ENCODE measurements at places on chromosomes 11 and 22.

GRCh38 chr11:19756675-19757475 lies 44.2 kb downstream of the NAV2 start:
- DNase-seq, result no peak

DNA sequence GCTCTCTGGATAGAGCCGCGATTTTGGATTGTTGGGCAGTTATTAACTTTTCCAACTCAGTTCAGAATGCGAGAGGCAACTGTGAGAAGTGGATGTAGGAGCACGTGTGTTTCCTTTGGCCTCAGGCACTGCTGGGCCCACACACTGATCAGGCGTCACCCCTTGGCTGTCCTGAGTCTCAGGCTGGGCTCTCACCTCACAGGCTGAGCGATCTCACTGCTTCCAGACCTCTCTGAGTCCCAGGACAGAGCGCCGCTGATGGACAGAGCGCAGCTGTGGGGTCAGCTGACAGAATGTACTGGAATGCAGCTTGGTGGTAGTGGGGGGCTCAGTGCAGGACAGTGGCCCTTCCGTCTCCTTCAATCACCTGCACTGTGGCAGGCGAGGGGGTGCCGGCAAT lies 516.2 kb downstream of the TBC1D22A start:
- no peak for DNase-seq

GRCh38 chr11:121435551-121436511 lies 16.3 kb upstream of the SORL1 start:
- no peak for DNase-seq

DNA sequence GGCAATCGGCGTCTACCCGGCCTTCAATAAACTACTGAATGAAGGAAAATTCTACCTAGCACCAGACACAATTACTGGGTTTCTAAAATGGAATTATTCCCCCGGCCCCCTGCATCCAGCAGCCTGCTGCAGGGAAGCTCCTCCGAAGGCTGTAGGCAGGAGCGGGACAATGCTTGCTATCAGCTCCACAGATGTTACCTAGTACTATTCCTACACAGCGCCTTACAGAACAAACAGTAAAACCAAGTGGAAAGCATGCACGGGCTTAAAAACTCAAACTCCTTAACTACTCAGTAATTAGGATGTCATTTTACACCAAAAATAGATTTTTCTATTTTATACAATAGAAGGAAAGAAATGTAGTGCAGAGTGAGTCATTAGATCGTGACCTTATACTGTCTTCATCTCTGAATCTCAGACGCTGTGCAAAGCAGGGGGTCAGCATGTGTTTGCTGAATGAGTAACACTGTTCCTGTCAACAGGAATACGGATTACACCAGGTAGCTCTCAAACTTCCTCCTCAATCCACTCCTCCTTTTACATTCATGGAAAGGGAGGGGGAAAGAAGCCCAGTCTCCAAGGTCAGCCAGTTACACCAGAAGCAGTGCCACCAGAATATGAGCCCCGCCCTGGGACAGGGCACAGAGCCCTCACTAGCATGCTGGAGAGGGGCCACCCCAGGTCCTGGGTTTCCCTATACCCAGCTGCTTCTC lies 74.9 kb downstream of the PACSIN2 start:
- DNase-seq, result no peak

GRCh38 chr11:28822576-28822975 lies 714.4 kb downstream of the METTL15 start:
- no peak for DNase-seq

DNA sequence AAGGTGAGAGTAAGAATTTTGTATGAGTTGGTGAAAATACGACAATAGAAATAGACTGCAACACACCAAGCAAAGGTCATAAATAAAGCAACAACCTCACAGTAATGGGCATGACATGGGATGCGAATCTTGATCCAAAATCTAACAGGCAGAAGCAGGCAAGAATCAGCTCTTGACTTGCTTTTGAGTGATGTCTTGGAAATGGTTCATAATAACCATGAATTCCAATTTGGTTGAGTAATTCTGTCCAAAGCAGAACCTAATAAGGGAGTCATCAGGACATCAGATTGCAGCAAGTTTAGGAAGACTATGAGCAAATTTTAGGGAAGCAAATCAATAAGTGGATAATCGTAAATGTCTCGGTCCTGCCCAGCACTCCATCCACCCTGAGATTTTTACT lies 224.0 kb upstream of the ISX start:
- DNase-seq, result no peak

DNA sequence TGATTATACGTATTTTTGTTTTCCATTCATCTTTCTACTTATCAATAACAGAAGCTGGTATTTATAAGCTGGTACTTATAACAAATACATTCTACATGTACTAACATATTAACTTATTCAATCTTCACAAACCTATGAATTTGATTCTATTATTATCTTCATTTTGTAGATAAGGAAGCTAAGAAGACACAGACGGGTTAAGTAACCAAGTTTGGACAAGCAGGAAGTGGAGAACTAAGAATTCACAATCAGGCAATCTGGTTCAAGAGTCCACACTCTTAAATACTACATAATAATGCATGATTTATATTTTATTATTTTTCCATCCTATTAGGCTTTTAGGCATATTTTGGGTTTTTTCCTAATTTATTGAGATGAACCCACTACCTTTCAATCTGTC lies 25.0 kb downstream of the FCHSD2 start:
- DNase-seq, result no peak

All from CD4-positive, alpha-beta T cell treated with Interleukin-17A for 1 hour (primary cell).